Central memory CD8-positive, alpha-beta T cell (primary cell): ENCODE measurements at places on chromosomes 13 and 19.

- no peak for DNase-seq
Measured at GRCh38 chr19:47370045-47370611, 21.0 kb downstream of the DHX34 start.

DNA sequence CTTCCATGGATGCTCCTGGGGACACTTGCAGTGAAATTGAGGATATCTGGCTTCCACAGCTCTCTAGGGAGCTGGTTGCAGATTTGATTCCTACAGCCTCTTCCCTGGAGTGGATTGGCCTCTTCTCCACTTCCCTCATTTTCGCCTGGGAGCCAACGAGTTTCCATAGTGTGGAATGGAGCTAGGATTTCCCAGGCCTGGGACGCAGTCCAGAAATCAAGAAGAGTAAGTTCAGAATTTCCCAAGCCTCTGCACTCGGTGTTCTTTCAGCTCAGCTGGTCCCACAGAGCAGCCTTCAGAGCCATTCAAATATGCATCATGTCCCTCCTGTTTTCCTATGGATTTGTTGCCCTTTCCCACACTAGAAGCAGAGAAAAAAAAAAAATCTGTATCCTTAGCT is 68.2 kb downstream of the RAP2A start:
- no peak for DNase-seq

DNA sequence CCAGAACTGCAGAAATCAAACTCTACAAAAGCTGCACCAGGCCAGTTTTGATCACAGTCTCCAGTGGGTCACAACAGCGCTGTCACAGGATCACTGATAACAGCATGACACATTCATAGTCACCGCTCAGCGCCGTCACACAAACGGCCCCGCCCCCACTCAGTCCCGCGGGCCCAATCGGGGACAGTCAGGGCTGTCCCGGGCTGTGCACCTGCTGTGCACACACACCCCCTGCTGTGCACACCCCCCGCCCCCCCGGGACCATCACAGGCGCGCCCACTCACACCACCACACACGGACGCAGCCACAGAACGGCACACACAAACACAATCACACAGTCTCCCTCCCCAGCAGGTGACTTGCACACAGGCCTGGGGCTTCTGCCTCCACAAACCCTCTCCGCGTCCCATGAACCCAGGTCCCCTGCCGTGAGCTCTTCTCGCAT is 435 bp upstream of the ZNF382 start:
- DNase-seq: peak; percentile 63

- DNase-seq: no peak
Measured at GRCh38 chr13:45385907-45386553, 32.1 kb downstream of the SLC25A30 start.

DNA sequence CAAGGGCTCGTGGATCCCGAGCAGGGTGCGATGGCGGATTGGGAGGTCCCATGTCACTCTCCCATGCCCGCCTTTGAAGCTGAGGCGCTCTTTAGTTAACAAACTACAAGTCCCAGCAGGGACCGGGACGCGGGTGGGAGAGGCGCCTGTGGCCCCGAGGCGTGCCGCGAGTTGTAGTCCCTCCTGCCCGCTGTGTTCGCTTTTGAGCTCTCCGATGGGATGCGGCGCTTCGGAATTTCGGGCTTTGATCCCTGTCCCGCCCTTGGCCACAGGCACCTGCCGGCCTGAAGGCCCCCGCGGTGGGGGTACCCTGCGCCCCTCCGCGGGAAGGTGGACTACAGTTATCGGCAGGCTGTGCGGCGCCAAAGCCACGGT is 11.0 kb downstream of the CYTH2 start:
- DNase-seq: no peak

GRCh38 chr19:17855280-17856152 is 4.2 kb upstream of the RPL18A start:
- peak; percentile 95 for DNase-seq

DNA sequence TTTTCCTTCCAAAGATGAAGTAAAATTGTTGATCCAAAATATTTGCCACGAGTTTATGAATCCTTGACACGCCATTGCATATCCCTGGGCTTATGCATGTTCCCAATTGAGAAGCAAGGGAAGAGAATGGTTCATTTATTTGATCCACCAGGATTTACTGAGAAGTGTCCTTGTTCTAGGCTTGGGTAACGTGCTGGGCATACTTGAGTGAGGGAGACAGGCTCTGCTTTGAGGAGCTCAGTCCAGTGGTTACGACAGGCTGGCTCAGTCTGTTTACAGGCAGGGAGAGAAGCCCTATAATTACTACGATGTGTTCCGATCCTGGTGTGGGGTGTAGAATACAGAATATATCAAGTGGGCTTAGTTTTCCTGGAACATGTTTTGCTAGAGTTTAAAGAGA is 6.3 kb upstream of the PNMA8C start:
- DNase-seq: no peak

- DNase-seq: no peak
Measured at GRCh38 chr13:112060282-112060830, 6.6 kb upstream of the SOX1 start.

DNA sequence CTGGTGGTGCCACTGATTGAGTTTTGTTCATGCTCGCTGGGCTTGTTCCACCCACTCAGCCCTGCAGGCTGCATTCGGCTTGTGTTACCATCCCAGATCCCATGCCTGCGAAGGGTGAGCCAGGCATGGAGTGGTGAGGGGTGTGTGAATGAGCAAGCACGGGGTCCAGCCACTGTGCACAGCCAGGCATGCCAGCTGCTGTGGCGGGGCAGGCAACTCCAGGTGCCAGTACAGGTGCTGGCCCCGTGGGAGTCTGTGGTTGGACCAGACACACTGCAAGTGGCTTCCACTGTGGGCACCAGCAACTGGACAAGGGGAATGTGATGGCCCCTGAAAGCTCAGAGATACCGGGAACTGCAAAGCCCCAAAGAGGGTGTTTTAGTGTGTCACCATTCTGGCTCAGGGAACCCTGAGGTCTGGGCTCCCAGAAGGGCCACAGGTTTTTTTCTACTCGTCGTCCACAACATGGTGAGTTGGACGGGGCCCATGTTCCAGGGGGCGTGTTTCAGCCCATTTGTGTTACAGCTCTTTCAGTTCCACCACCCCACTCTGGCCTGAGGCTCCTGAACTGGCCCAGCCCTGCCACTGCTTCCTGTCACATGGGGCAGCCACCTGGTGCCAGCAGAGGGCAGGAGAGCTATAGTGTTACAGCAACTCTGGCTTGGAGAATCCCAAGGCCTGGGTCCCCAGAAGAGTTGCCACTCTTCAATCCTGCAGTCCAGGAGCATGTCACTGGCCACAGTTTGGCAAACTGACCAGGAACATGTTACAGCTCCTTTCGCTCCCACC is 217.0 kb upstream of the OBI1 start:
- no peak for DNase-seq

GRCh38 chr19:5046339-5047039 is 77.6 kb downstream of the KDM4B start:
- no peak for DNase-seq

DNA sequence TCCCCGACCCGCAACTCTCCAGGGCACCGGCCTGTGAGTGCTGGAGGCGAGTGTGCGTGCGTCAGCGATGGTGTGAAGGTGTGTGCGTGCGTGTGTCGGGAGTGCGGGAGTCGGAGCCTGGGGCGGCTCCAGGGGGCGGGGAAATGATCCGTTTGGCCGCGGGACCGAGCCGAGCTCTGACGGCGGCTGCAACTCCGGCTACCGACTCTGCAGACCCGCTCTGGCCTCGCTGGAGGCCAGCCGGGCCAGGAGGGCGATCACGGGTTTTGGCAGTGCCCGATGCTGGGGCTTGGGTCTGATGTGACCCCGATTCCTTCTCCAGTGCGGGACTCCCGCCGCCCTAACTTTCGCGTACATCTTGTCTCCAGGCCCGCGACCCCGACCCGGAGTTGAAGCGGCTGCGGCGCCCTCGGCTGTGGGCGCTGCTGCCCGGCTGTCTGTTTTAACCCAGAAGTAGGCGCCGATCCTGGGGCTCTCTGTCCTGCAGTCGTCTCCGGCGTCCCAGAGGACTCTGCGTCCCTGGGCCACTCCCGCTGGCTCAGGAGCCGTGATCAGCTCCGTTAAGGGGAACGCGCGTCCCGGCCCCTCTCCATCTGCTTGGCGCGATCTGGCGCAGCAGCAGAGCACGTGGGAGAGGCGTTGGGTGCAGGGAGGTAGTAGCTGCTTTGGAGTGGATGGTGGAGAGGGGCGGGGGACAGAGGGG is 1.2 kb downstream of the CHST8 start:
- no peak for DNase-seq

- no peak for DNase-seq
Measured at GRCh38 chr19:55213547-55213946, 4.2 kb upstream of the PTPRH start.

GRCh38 chr13:51465124-51465523 is 12.3 kb upstream of the INTS6 start:
- no peak for DNase-seq

DNA sequence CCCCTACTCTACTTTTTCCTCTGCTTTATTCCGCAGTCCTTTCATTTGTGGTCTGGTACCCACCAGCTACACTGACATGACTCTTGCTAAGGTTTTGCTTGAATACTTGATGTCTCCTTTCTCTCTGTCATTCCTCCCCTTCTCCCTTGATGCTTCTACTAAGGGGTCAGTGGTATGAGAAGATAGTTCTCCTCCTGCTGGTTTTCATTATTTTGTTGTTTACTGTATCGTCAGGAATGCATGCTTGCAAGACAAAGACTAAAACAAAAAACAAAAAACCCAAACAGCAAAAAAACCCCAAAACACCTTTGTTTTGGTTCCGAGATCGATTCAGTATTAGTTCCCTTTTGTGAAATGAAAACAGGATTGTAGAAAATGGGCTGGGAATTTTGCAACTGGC is 59.5 kb downstream of the PCCA start:
- no peak for DNase-seq

GRCh38 chr19:12680034-12680433 is 1.6 kb downstream of the DHPS start:
- DNase-seq: no peak

DNA sequence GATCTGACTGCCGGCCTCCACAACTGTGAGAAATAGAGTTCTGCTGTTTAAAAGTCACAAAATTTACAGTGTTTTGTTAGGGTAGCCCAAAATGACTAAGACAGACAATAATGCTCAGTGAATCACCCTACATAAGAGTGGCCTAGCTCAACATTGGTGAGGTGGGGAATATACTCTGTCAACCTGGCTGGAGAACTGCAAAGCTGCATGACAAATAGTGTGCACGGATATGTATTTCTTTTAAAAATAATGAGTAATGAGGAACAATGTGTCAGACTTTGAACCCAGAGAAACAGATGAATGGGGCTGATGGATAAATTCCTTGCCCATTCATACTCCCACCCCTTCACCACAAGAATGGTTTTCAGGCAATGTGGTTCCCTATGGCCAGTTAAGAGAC is 372.4 kb downstream of the SUCLA2 start:
- DNase-seq: no peak

GRCh38 chr13:34224877-34225276 is 406.9 kb downstream of the RFC3 start:
- DNase-seq: no peak

- no peak for DNase-seq
Measured at GRCh38 chr19:49579193-49579592, 1.2 kb downstream of the NOSIP start.

DNA sequence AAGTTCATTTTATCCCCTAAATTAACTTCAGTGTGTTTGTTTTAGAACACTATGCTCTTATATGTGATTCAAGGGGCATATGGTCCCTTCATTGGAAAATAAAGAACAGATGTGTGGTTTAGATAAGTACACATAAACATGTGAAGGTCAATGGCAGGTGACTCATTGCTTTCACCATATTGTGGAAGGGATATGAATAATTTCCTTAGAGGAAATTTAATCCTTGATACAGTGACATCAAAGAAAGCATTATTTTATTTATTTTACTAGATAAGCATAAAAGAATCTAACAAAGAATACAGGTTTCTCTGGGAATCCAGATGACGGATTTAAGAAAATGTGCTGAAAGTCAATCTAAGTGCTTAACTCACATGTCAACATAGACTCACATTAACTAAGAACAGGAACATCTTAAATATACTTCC is 373.5 kb downstream of the KCTD12 start:
- no peak for DNase-seq

- DNase-seq: no peak
Measured at GRCh38 chr13:79992111-79992510, 348.8 kb downstream of the SPRY2 start.
